NCI-H1417 treated with DMSO at 0.1 percent for 48 hours (cell line): ENCODE measurements at places on chromosomes 3 and 15.

DNA sequence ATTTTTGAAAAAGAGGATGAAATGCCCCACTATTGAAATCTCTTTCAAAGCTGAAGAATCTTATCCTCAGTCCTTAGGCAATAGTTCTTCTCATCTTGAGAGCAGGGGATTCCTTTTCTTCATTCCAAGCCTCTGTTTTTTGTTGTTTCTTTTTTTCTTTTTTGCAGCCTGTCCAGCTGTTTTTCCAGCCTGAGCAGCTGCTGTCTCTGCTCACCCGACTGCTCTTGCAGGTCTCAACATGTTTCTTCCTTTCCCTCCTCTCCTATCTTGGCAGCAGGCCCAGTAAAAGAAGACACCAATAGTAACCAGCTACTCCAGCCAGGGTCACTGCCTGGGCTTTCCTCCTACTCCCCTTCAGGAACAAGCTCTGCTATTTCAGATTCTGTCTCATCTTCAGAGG lies 23.8 kb downstream of the MEX3B start:
- DNase-seq = peak; percentile 44

DNA sequence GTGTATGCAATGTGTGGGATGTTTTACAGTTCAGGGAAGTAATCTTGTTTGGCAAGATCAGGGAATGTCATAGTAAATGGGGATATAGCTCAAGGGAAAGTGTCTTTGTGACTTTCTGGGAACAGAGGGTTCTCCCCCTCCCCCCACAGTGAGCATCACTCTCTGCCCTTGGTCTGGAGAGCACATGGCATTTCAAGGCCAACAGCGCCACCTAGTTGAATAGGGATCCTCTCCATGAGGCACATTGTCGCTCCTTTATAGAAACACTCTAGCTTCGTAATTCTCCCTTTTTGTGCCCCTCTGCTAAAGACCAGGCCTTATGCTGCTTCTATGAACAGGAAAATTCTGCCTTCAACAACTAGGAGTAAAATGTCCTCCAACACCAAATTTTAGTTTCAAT lies 37.1 kb upstream of the ARNT2 start:
- no peak for DNase-seq

DNA sequence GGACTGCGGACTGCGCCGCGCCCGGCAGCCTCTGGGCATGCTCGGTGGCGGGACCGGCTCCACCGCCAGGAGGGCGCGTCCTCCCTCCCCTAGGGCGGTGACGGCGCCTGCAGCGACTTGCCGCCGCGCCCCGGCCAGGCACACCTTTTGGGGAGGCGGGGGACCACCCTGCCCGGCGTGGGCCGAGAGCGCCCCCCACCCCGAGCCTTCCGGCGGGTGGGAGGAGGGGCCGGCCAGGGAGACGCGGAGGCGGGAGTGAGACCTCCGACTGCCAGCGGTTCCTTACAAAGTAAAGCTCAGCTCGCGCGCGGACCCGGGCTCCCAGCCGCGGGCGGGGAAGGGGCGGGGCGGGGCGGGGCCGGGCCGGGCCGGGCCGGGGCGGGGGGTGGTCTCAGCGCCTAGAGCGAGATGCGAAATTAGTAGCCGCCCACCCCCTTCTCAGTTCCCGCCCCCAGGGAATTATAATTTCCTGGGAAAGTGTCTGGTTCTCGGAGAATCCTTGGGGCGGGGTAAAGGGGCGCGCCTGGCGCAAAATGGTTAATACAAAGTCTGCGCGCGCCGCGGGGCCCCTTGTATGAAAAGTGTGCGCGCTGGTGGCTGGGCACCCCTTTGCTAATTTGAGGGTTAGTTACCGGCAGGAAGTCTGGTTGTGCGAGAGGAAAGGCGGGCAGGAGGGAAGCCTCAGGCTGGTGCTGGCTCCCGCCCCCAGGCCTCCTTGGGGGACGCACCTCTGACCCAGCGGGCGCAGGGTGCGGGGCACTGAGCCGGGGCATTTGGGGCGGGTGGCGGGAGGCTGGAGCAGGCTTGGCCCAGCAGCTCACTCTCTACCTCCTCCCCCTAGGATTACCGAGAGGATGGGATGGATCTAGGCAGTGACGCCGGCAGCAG lies 224.8 kb upstream of the IL12A start:
- peak; percentile 86 for DNase-seq

DNA sequence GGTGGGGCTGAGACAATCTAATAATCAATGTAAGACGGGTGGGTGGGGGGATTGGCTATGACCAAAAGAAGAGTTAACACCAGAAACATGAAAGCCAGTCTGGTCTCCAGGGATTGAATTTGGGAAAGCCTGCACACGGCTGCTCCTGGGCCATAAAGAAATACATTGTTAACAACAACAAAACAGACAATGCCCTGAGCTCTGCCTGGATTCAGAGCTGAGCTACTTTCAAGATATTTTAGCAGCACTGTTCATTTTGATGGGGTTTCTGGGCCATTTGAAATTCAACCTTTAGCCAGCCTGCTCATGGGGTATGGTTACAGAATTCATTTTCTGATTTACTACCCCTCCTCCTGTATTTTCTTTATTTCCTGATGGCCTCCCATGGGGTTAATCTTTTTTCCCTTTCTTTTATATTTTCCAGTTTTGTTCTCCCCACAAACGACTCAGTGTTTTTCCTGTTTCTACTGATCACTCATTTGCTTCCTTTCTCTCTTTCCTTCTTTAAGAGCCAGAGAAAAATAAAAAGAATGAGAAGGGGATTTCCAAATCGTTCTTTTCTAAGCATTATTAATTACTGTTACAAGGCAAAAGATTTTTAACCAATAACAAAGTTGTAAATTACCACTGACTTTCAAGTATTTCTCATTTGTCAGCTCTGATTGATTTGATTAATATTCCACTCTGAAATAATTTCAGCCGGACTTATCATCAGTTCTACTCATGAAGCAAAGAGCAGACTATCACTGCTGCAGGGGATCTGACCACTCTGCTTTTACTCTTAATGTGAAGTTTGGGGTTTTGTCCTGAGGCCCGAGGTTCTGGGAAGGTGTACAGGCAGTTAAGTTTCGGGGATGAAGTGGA lies 19.6 kb downstream of the NR2F2 start:
- DNase-seq = no peak

GRCh38 chr3:190173426-190173825 lies 52.7 kb upstream of the P3H2 start:
- no peak for DNase-seq

DNA sequence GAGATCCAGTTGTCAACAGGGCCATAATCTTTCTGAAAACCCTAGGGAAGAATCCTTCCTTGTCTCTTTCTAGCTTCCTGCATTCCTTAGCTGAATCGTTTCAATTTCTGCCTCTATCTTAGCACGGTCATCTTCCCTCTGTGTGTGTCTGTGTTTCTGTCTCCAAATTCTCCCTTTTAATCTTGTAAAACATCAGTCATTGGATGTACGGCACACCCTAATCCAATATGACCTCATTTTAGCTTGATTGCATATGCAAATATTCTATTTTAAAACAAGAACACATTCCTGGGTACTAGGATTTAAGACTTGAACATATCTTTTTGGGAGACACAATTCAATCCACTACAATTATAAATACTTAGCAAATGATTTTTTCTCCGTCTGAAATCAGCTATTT lies 600.3 kb downstream of the GBE1 start:
- no peak for DNase-seq

GRCh38 chr3:177721864-177722785 lies 524.8 kb upstream of the TBL1XR1 start:
- DNase-seq = no peak

GRCh38 chr15:31151301-31152233 lies 50.0 kb upstream of the TRPM1 start:
- DNase-seq = no peak

DNA sequence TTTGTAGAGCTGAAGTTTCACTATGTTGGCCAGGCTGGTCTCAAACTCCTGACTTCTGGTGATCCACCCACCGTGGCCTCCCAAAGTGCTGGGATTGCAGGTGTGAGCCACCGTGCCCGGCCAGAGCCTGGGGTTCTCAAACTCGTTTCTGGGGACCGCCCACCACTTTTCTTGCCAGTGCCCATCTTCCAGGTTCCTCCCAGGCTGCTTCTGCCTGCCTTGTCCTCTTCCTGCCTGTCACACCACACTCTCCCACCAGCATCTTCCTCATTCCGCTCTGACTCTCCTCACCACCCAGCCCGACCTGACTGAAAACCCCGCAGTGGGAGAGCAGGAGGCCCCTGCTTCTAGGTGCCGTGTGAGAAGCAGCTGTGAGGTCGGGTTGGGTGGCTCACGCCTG lies 3.1 kb upstream of the DYNLT2B start:
- no peak for DNase-seq

DNA sequence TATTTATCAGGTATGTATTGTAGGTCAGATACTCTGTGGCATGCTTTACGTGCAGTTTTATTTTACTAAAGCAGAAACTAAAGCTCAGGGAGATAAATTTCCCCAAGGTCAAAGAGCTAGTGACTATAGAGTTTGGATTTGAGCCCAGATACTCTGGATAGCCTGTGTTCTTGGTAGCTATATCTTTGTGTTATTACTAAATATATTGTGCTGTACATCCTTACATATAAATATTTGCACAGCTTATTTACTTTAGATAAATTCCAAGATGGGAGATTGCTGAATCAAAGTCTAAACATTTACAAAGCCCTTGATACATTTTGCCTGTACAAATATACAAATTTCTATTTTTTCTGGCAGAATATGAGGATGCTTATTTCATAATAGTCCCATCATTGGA lies 660.9 kb upstream of the NAALADL2 start:
- DNase-seq = no peak

- no peak for DNase-seq
These were observed 105.6 kb downstream of the FBLN2 start for GRCh38 chr3:13654330-13655060.

- DNase-seq = no peak
These were observed 1751.2 kb downstream of the SI start for GRCh38 chr3:163327086-163327485.

GRCh38 chr3:50215529-50215928 lies 10.5 kb downstream of the SLC38A3 start:
- no peak for DNase-seq

GRCh38 chr15:100934726-100935125 lies 15.6 kb downstream of the LRRK1 start:
- DNase-seq = no peak

DNA sequence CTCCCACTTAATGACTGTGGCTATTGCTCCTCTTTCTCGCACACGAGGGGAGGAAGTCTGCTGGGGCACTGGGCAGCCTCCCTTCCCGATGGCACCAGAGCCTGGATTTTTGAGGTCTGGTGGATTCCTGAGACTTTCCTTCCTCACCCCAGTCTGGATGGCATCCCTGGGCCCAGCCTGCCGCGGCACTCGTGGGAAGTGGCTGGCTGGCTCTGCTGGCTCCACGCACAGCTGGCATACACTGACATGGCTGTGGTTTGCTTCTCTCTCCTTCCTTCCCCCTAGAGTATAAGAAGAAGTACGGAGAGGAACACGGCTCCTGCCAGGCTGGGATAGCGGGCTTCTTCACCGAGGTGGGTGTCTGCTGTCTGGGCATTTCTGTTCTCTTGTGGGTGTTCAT lies 319.8 kb upstream of the LRRFIP2 start:
- no peak for DNase-seq

GRCh38 chr3:123687286-123687685 lies 102.4 kb upstream of the HACD2 start:
- DNase-seq = no peak

DNA sequence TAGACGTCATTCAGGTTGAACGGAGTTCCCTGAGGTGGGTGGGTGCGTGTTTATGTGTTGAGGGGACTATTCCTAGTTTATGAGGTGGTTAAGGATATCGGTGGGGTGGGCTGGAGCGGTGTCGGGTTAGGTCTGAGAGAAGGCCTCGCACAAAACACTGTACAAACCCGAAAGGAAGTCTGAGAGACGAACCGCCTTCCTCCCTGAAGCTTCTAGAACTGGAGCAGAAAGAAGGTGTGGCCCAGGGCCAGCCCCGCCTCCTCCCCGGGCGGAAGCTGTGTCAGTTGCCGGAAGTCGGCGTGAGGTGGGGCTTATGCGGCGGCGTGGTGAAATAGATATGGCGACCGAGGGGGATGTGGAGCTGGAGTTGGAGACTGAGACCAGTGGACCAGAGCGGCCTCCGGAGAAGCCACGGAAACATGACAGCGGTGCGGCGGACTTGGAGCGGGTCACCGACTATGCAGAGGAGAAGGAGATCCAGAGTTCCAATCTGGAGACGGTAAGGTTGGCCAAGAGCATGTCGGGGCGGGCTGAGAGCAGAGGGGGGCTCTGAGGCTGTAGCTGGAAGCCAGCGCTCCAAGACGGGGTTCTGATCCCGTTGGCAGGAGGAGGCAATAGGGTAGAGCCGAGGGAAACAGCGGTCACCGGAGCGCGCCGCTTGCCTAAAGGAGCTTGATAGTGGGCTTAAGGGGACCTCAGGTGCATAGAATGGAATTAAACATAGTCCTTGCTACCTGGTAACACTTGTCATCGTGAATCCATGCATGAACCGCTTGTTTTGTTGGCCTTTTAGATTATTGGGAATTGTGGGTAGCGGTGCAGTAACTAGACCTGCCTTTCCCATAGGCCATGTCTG lies at the start of gene HYPK:
TSS of gene HYPK (plus strand) at position 314 of the 856 bp plus-strand sequence. CDS start at position 338, 24 bp downstream.
- no peak for DNase-seq

DNA sequence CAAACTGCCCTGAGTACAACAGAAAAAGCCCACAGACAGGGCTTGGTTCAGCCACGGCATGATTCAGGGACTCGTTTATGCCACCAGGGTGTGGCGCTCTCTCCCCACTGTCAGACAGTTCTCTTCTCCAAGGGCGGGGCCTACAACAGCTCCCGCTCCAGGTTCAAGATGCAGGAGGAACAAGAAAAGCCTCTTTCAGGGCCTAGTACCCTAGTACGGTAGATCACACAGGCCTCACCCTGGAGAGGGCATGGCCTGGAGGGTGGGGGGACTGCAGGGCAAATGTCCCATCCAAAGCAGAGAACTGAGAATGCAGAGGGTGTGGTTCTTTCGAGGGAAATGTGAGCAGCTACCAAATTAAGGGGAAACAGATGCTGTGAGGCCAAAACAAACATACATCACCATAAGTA lies 12.0 kb downstream of the MESD start:
- no peak for DNase-seq
